ENCODE measurements at places on chromosomes 5 and 9. TPM values are rescaled to one million over a fixed set of nuclear protein-coding genes. Genes with fewer than 3 reads are reported as not detected.

GRCh38 chr5:117261948-117262571, 687.4 kb upstream of the SEMA6A start:
- DNase-seq, result no peak

- DNase-seq, result no peak
Measured at GRCh38 chr9:93612796-93613154, 36.4 kb downstream of the PHF2 start.

DNA sequence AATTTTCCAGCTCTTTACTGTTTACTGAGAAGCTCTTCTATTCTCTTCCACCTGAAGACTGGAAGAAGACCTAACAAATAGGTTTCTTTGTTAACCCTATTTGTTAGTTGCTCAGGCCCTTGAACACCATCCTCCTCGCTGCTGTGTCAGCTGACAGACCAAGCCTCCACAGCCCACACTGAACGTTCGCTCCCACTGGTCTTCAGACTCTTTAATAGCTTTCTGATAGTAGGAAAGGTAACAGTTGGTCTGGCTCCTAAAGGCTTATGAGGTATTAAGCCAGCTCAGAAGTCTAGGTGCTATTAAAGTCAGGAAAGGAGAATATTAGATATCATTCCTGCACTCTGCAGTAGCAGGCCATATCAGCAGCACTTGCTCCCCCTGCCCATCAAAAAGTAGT, 23.3 kb upstream of the F2R start:
- no peak for DNase-seq

- DNase-seq, result no peak
Measured at GRCh38 chr5:147920420-147921030, 14.2 kb upstream of the C5orf46 start.

DNA sequence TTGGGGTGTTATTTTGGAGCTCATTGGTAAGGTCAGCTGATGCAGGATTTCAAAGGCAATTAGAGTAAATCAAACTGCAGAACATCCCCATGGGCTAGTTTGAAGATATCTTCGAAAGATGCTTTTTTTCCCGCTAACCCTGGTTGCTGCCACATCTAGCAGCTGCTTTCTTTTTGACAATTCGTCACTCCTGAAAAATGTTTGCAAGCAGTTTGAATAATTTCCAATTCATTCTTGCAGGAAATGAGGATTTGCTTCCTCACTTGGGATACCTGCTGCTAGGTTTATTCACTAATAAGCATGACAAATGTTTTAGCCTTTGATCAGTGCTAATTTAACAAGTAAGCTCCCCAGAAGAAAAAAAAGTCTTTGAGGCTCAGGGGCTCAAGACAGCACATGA, 649.6 kb upstream of the RORB start:
- no peak for DNase-seq

DNA sequence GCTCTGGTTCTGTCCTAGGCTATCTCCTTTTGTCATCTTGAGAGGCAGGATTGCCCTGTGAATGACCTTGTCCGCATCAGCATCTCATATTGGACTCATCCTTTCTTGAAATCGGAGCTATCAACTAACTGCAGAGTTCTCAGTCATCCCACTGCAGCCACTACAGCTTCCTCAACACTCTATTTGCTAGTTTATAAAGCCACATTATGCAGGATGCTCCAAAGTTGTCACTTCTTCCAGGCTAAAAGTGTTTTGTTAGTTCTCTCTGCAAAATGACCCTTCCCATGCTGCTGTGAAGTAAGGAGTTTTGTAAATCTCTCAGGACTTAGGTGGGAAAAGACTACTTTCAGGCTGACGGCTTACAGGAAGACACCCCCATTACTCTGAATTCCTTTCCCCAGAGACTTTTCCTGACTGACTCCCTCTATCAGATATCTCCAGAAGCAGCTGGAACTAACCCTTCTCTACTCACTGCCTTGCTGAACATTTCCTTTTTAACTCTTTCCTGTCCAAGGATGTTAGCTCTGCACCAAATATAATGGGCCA, 257.6 kb downstream of the NFIB start:
- DNase-seq, result no peak

- no peak for DNase-seq
Measured at GRCh38 chr9:126411225-126411947, 84.8 kb downstream of the MVB12B start.

DNA sequence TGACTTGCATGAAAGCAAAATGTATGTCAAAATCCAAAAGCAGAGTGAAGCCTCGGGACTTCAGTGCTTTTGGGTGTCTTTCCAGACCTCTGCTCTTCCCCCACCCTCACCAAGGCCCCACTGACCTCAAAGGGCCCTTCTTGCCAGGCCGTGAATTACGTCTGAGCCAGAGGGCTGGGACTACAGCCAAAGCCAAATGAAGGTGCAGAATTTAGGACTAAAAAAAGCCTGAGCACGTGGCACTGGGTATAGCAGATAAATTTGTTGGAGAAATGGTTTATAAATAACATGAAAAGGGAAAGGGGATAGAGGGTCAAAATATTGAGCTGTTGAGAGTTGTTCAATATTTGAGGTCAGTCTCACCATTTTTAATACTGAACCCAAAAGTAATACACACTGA, 163.4 kb downstream of the GHR start:
- no peak for DNase-seq

- DNase-seq, result no peak
Measured at GRCh38 chr5:13994621-13995253, 50.2 kb upstream of the DNAH5 start.

DNA sequence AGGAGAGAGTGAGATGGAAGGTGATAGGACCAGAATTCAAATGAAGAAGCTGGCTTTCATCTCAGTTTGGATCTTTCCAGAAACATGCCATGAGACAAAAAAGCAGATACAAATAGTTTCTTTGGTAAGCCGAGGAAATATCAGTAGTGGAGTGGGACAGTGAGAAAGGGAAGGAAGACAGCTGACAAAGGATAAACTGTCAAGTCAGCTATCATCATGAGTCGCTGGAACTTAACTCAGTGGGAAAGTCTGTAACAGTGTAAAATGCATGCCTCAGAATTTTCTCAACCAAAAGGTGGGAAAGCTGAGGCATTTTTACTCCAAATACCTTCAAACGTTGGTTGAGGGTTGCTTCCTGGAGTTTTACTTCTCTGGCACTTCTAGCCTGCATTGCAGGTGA, 129.8 kb downstream of the PLPPR1 start:
- no peak for DNase-seq

- DNase-seq, result no peak
Measured at GRCh38 chr5:134647750-134648424, 698 bp upstream of the SEC24A start.

DNA sequence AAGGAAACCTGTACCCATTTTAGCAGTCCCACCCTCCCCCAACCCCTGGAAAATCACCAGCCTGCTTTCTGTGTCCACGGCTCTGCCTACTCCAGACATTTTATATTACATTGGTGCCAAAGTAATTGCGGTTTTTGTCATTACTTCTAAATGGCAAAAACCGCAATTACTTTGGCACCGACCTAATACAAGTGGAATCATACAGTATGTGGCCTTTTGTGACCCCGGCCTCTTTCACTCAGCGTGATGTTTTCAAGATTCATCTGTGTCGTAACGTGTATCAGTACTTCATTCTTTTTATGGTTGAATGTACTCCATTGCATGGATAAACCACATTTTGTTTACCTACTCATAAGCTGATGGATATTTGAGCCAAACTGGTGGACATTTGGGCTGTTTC, 9.7 kb upstream of the ORM1 start:
- DNase-seq, result no peak

DNA sequence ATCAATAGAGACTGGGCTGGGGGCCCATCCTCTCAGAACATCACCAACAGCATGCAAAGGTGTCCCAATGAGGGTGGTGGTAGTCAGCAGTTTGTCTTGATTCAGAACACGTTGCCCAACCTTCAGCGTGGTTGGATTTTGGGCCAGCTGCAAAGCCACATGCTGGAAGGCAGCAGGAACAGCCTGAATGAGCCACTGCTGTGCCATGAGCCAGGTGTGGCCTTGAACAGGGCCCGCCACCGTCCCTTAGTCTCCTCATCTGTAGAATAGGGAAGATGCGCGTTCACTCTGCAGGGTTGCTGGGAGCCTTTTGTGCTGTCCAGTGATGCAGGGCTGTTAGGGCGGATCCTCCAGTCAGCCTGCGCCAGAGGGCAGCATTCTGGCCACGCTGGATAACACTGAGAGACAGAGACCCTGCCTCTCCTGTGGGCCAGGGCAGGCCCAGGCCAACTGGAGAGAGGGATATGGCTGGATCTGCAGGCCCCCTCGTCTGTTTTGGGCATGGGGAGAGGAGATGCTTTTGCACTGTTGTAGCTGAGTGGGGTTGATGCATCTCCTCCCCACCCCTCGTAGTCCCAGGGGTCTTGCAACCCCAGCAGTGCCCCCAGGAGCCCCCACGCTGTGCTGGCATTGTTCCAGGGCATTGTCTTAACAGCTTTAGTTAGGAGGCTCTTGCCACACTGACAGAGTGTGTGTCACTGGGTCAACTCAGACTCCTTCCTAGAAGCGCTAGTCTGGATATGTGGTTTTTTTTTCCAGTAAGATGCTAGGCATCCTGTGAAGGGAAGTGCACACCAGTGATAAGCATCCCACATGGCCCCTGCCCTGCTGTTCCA, 42.1 kb downstream of the SLC46A2 start:
- no peak for DNase-seq

DNA sequence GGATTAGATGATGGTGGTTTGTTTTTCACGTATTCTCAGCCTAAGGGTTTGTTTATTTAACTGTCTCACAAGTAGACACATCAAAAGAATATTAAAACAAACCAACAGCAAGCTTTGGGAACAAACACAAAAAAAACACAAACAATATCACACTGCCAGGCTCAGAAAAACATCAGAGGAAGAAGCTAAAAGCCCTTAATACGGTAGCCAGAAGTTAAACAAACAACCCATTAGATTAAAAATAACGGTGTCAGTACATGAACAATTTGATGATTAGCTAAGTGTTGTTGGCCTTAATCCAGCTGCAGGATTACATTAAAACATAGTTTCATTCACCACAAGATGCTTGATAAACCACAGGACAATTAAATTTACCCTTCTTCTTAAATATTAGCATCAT, 15.9 kb upstream of the DMRT2 start:
- no peak for DNase-seq

DNA sequence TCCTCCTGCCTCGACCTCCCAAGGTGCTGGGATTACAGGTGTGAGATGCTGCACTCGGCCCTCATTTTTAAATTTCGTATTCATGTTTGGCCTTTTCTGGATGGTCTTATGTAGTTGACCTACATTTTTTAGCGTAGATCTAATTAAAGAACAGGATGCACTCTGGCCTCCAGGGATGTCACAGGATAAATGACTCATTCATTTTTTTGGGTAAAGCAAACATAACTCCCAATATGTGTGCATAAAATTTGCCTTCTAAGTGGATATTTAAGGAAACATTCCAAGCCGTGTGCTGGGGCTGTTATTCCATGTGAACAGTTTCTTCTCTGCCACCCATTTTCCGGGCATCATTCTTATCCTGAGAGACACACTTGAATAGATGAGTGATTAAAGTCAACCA, 501.6 kb downstream of the IRX1 start:
- no peak for DNase-seq

- no peak for DNase-seq
Measured at GRCh38 chr5:138696501-138696900, 56.7 kb upstream of the CTNNA1 start.

DNA sequence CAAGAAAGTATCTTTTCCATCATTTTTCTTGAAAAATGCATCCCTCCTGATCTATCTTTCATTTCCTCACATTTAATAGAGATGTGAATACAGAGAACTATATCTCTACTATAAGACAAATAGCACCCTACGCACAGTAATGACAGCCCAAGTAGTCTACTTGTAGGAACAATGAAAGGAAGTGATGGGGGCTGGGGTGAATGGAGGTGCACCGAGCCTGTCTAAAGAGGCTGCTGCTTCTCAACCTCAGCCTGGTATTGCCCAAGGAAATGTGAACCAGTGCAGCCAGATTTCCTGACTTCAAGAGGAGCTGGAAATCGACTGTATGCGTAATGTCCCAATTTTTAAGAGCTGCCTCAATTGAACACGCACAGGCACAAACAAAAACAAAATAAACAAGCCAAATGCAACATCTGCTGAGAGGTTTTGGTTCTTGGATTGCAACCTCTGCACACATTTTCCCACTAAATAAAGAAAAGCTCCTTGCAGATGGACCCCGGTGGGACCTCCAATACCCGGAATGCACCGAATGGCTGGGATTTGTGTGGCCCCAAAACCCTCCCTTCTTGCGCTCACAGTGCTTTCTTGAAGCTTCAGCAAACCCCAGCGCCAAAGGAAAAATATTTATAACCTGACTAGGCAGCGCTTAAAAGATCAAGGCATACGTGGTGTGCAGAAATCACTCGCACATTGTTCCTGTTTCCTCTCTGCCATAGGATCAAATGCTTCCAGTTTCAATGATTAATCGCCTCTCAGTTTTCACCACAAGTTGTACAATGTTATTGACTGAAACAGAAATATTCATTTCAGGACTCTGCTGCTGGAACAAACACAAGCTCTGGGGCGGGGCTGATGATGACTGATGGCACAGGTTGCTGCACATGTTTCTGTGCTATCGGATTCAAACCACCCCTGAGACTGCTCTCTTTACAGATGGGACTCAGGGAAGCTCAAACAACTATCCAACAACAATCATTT, 68.3 kb downstream of the KCNIP1 start:
- DNase-seq, result peak; percentile 18

DNA sequence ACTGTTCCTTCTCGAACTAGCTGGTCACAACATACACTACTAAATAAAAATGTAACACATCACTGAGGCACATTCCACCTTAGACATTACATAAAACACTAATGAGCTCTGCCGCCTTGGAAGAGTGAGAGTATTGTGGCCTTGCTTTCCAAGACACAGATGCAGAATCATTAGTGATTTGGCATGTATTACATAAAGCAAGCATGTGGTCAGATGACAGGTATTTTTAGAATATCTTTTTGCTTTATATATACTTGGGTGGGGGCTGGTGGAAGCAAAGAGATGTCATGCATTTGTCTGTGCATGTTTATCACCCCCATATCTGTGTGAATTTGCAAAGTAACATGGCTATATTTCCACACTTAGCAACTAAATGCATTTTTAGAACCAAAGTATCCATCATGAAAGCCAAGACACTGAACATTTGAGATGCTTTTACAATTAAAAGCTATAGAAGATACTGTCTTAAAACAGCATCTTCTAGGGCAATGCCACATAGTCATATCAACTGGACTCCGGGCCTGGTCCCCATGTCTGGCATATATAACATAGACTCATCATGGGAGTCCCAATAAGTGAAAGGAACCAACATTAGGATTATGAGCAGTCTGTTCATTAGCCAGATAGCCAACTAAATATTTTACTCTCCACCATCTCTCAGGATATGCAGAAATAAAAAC, 213.5 kb downstream of the MEF2C start:
- DNase-seq, result no peak

- no peak for DNase-seq
Measured at GRCh38 chr5:88808153-88808552, 74.8 kb downstream of the MEF2C start.

GRCh38 chr9:27391040-27391895, 94.3 kb upstream of the EQTN start:
- no peak for DNase-seq

Gene NR2F1-AS1
- total RNA-seq, result 6.4 TPM

Gene FIBCD1
- 0.33 TPM for total RNA-seq

Gene CATSPER3
- total RNA-seq, result 0.33 TPM

Gene PCSK5
- 3.1 TPM for total RNA-seq

Gene RASGRF2
- total RNA-seq, result 2.5 TPM

Gene DMRT2
- total RNA-seq, result 0.31 TPM

All from endothelial cell (in vitro differentiated cells).